ENCODE measurements at places on chromosomes 2 and 18.

GRCh38 chr2:111139637-111140317 is 19.1 kb downstream of the BCL2L11 start:
- DNase-seq = no peak

DNA sequence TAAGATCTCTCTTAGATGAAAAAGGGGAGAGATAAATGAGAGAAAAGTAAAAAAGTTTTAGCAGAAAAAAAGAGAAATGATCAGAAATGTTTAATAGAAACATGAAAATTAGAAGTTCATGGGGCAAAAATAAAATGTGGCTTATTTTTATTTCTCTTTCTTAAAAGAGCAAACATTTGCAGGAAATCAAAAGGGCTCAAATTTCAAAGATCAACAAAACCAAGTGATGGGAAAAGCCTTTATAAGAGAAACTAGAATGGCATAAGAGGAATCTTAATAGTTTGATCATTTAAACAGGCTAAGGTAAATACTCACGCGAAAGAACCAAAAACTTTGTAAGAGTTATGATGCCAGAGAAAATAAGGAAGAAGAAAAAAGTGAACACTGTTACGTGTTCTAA is 23.3 kb upstream of the DAW1 start:
- no peak for DNase-seq

DNA sequence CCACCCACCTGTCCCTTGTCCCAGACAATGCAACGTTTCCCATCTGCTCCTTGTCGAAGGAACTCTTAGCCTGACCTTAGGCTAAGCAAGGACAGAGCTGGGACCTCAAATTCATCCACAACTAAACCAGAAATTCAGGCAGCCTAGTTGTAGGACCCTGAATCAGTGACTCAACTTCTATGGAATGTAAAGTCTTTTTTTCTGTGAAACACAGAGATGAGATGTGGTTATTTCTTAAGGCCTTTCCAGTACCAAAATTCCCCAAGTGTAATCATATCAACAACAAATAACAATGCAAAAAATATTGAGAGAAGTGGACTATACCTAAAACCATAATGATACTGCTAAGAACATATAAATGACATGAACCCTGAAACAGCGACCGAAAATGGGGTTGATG is 46.7 kb downstream of the EN1 start:
- DNase-seq = no peak

DNA sequence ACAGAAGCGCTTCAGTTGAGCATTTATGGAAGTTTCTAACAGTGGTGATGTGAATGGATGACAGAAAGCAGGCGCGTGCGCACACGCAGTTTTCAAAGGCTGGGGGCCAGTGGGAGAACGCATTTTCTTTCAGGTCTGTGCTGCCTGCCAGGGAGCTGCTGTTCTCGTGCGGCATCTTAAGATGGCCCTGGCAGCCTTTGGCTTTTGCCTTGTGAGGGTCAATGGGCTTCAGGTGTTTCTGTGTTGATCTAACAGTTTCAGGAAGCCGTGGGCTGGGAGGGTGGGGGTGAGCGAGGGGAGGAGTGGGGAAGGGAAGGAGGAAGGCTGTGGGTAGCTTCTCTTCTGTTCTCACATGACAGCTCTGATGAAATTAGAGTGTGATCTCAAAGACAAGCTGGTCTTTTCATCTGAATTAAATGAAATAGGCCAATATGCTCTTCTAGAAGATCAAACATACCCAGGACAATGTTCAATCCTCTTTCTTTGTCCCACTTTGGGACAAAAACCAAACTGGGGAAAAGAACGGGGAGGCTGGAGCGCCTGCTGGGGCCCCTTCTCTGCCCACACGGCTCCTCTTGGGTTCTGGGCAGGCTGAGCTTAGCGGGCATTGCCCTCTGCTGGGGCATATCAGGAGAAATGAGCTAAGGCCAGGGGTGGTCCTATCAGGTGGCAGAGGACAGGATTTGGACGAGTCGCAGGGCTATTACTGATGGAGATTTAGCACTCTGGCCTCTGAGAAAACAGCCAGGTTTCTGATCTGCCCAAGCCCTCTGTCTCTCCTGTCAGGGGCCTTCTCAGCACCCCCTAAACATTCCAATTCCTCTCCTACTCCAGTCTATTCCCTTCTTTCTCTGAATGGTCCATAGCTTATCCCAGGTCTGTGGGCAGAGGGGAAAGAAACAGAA is 126.2 kb upstream of the LGALSL start:
- peak; percentile 25 for DNase-seq

- DNase-seq = no peak
Observed at GRCh38 chr2:215905691-215906090, 107.7 kb downstream of the MREG start.

GRCh38 chr2:108193251-108193650 is 46.5 kb upstream of the SULT1C3 start:
- no peak for DNase-seq

Measured in muscle of arm (tissue), 14 donors.